ENCODE measurements at places on chromosomes 3 and 15.

DNA sequence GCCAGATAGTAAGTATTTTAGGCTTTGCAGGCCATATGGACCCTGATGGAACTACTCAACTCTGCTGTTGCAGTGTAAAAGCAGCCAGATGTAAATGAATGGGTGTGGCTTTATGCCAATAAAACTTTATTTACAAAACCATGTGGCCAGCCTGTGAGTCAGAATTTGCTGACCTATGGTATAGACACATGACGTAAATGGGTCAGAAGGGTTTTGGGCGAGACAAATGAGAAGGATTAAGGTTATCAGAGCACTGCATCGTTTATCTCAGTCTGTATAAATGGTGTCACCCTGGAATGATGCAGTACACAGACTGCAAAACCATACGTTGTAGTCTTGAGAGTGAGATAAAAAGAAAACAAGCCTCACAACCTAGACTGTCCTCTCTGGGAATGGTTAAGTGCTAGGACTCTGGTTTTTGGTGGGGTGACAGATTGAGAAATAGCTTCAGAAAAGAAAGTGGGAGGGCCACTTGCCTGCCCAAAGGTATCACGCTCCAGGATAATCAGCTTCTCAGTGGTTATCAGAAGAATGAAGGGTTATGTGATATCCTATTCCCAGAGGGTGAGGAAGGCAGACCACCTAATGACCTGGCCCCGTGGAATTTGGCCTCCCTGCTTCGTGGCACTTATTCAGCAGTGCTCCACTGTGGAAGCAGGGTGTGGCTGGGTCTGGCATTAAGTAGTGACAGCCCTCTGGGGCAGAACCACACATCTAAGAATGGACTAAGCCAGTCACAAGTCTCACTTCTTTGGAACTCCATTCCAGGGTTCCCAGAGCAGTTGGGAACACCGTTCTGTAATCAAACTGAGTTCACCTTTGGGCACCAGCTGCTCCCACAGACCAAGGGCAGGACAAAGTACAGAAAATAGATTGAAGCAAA, 46.1 kb downstream of the ABHD5 start:
- DNase-seq: no peak

GRCh38 chr3:66406163-66406562, 94.7 kb downstream of the LRIG1 start:
- DNase-seq: no peak

GRCh38 chr3:96843505-96844203, 29.3 kb downstream of the EPHA6 start:
- no peak for DNase-seq

GRCh38 chr3:144708437-144708836, 736.8 kb downstream of the DIPK2A start:
- no peak for DNase-seq

- no peak for DNase-seq
Observed at GRCh38 chr3:138241061-138241460, 54.0 kb downstream of the ARMC8 start.

Data from Caki2 (cell line).